Omental fat pad (tissue), 4 donors: ENCODE measurements at places on chromosomes 12 and 14.

- no peak for DNase-seq
Measured at GRCh38 chr12:6044082-6044481, 80.4 kb downstream of the VWF start.

DNA sequence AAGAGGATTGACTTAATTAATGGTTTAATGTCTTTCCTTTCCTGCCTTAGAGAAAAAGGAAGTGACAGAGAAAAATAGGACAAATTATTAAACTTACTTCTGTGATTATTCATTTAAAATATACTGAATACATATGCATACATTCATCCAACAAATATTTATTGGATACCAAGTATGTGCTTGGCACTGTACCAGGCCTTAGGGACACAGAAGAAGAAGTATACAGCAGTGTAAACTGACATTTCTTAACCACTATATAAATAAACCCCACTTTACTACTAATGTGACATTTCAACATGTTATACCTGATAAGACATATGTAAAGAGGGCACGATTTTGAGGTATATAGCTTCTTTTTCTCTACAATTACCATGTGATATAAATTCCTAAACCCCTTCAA, 53.6 kb downstream of the ERO1A start:
- DNase-seq: no peak

GRCh38 chr14:29898470-29898869, 29.2 kb downstream of the PRKD1 start:
- DNase-seq: no peak

- DNase-seq: no peak
Measured at GRCh38 chr14:49506650-49507049, 79.5 kb downstream of the RPS29 start.

DNA sequence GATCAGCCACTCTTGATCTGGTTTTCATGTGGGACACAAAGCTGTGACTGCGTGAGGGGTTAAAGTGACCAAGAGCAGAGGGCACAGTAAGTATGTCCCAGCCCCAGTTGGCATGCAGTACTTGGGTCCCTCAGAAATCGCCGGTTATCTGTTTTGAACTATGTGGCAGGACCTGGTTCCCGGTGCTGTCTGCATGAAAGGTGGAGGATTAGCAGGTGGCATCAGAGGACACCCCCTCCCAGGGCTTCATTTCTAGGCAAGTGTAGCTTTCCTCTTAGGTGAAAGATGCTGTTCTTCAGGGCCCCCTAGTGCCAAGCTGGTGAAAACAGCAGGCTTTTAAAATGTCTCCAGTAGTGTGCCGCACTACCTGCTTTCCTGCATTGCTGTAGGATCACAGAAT, 57.1 kb downstream of the ATG14 start:
- no peak for DNase-seq

DNA sequence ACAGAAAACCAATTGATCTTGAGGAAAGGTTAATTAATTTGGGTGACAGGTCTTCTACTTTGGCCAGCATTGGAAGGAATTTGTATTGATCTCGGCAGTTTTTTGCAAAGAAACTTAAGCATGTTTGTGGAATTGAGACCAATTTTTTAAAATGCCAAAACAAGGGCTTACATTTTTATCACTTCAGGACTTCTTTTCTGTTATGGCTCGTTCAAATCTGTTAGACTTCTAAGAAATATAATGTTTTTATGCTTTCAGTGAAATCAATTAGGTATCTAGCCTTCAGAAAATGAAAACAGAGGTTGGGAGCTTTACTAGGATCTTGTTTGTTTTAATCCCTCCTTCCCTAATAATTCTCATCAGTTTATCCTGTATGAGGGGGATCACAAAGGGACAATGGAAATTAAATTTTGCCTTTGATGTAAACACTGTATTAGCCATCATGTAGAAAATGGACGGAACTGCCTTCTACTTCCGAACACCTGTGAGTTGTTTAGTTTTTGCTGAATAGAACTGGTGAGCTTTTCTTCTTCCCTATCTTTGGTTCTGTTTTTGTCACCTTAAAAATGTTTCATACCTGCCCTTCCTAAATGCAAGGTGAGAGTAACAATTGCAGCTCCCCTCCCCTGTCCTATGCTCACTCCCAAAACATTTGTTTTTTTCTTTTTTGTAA, 7.8 kb downstream of the FOXA1 start:
- no peak for DNase-seq

- peak; percentile 14 for DNase-seq
Measured at GRCh38 chr14:101074196-101075024, 170.9 kb upstream of the RTL1 start.

- DNase-seq: no peak
Measured at GRCh38 chr14:105627701-105628100, 101.3 kb downstream of the TMEM121 start.

DNA sequence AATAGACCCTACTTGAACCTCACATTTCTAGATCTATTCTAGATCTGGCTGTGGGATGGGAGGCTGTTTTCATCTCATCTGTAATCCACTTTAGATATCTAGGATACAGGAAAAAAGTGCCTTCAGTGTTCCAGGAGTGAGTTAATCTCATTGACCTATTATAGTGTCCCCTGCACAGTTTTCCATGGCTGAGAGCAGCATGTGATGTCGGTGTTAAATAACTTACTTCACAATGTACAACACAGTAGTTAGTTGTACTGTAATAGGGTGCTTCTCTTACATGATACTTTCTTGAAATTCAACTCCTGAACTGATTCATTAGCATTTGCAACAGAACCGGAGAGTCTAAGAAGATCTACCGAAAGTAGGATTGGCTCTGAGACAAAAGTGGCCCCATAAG, 62.6 kb downstream of the TMEM117 start:
- no peak for DNase-seq

DNA sequence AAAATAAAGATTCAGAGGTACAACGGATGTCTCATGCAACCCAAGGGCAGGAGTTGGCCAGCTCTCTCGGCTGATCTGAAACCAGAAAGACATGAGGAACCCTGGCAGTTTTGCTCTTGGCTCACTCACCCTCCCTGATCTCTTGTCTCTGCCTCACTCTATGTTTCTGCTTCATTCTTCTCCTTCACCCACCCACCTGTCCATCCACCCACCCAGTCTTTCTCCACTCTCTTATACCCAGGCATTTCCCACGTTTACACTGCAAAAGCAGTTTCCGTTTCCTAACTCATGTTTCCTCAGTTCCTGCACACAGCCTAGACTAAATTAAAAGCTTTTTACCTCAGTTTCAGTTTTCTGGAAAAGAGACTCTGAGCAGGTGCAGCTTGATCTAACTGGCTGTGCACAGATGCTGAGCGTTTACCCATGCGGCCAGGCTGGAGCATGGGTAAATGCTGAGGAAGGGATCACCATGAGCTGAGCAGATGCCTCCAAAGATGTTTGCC, 157.6 kb downstream of the PRKCH start:
- no peak for DNase-seq

DNA sequence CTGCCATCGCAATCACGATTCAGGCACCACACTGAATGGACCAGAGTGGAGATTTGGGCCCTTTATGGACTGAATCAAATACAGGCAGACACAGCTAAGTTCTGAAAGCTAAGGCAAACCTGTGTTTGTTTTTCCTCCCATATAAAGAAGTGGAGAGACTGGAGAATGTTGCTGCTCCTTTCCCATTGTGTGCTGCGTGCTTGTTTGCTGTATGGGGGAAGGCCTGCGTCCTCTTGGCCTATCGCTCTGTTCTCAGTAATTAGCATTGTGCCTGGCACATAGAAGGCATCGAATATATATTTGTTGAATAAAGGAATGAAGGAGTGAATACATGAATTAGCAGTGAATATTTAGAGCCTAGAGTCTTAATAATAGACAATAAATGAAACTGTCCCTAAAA, 12.4 kb downstream of the ST8SIA1 start:
- no peak for DNase-seq

DNA sequence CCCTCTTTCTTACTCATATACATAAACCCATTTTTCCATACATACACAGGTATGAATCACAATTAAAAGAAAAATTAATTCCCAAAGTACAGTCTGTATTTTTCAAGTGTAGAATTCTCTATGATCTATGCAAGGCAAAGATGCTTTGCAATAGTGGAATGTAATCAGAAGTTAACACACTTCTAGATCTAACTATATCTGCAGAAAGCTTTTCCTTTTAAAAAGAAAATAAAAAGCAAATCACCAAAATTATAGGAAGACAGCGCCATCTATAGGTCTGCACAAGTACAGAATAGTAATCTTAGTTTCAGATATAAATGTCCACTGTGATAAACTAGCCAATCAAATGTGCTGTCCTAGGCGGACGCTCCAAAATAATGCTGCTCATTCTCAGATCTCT, 22.0 kb downstream of the SLC25A21 start:
- DNase-seq: no peak

- DNase-seq: no peak
Measured at GRCh38 chr12:101951002-101951670, 73.8 kb downstream of the DRAM1 start.

DNA sequence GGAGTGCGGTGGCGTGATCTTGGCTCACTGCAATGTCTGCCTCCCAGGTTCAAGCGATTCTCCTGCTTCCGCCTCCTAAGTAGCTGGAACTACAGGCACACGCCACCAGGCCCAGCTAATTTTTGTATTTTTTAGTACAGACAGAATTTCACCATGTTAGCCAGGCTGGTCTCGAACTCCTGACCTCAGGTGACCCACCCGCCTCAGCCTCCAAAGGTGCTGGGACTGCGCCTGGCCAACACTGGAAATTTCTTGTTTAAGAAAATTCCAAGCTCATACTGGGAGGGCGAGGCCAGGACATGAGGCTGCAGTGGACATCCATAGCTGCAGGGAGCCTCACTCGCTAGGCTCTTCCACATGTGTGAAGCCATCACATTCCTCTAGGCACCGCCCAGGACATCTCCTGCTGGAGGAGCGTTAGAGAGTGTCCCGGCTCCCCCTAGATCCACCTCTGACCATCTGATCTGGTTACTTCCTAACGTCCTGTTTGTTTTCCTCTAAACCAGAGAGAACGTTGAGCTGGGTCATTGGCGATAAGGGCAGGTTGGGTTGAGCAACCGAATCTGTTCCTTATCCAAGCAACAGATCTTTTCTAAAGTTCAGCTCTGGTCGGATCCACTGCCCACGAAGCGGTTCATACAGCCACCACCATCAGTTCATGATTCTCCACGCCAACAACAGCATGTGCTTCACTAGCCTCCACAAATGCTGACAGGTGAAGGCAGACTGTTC, 108.2 kb upstream of the MED13L start:
- DNase-seq: no peak

- DNase-seq: no peak
Measured at GRCh38 chr14:102200690-102201352, 61.1 kb downstream of the WDR20 start.

- DNase-seq: no peak
Measured at GRCh38 chr14:102902086-102902485, 20.4 kb upstream of the AMN start.

DNA sequence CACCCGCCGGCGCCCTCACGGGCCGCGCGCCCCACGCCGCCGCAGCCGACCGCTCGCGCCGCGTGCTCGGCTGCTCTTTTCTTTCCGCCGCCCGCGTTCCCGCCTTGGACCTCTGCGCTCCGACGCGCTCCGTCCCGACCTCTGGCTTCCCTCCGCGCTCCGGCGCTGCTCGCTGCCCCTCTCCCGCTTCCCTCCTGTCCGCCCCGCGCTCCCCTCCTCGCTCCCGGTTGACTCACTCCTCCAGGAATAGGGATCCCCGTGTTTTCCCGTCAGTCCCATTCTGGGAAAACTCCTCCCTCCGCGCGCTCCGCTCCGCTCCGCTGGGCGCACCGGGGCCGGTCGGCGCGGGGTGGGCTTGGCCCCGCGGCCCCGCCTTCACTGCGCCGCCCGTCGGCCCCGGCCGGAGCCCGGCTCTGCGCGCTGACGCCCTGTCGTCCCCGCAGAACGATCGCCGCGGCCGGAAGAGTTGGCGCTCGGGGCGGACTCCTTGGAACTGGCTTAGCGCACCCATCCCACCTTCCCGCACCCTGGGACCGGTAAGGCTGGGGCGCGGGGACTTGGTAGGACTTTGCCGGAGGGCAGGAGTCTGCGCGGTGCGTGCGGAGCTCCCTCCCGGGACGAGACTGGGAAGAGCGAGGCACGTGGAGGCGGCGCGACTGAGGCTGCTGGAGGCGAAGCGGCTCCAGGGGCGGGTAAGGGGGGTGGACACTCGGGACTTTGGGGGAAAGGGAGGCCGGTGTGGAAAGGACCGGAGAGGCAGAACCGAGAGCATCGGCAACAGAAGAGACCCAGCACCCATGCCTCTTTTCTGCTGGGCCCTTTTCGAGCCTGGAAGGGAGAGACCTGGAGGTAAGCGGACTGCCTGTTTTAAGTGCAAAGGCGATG, 550 bp downstream of the TEAD4 start:
- DNase-seq: no peak

DNA sequence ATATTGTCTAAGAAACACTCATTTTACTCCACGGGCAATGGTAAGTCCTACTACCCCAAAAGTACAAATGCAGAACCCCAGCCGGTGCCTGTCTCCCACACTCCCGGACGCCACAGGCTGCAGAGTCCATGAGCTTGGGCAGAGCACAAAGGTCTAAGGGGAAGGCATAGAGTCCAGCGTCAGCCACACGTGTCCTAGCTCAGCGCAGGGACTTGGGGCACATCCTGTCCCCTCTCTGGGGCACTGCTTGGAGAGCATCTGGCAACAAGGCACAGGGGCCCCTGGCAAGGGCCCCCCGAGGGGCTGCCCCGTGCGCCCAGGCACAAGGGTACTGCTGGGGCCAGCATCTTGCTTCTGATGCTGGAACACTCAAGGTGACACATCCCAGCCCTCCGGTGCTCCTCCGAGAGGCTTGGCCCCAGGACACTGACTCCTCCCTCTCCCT, 58.4 kb downstream of the BCL11B start:
- DNase-seq: no peak

DNA sequence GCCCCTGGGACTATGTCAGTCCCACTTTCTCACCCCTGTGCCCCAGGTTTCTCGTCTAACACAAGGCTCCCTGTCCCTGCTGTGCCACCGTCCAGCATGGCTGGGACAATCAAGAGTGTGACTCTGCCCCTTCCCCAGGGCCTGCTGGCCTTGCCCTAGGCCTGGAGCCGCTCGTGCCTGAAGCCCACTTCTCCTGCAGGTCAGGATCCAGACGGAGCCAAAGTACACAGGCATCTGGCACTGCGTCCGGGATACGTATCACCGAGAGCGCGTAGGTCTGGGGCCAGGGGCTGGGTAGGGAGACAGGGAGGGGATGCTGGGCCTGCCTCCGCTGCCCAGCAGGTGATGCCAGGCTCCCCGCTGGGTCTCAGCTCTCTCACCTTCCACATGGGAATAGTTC, 2.8 kb downstream of the SLC25A47 start:
- no peak for DNase-seq

DNA sequence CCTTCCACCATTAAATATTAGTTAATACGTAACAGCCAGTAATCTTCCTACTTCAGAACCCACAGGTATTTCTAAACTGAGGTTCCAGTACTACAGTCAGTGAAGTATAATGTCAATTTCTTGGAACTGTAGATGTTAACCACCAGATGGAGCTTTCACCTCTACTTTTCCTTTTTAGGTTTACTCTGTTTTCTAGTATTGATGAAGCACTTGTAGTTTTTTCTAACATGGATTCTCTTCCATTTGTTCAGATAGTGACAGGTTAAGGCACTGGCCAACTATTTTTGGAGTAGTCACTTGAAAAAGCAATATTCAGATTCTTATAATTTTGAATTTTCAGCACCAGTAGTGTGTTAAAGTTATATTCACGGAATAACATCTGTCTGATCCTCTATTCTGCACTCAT, 4.6 kb upstream of the SEC23A start:
- no peak for DNase-seq
